ENCODE measurements at places on chromosomes 11 and 22.

DNA sequence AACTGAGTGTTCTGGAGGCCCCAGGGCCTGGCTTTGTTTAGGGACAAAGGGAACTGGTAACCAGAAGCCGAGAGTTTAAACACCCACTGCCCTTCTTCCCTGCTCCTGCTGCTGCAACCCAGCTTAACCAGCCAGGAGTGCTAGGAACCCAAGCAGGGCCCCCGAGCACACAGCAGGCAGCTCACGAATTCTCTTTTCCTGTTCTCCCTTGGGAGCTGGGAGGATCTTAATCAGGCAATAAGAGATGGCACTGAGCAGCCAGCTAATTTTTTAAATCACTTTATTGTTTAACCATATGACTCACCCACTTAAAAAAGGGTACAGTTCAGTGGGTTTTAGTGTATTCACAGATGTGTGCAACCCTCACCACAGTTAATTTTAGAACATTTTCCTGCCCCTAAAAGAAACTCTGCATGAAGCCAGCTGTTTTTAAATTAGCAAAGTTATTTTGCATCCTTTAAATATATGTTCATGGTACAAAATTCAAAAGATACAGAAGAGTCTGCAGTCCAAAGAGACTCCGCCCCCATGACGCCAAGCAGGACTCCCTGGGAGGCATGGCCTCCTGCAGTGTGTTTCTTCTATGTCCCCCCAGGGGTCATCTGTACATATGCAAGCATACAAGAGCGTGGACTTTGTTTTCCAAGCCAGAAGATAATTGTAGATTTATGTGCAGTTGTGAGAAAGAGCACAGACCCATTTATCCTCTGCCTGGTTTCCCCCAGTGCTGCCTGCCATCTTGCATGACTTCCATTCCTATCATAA lies 18.9 kb upstream of the PPP6R3 start:
- DNase-seq, result no peak

GRCh38 chr22:38204784-38205183 lies 3.0 kb downstream of the MAFF start:
- no peak for DNase-seq

GRCh38 chr22:31288496-31289240 lies 3.6 kb downstream of the PIK3IP1 start:
- no peak for DNase-seq

DNA sequence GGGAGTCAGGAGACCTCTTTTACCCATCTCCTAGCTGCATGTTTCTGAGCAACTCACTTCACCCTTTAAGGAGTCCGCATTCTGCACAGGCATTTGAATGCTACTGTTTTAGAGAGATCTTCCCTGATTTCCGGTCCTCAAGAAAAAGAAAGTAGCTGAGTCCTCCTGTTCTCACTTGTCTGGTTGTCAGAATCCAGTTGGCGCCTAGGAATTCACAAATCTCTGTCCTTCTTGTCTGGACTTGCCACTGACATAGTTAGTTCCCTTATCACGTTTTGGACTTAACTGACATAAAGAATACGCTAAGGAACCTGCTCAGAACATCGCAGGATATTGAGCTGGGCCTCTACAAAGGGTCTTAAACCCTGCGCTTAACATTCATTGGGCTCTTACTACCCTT lies 61.3 kb upstream of the OR5P2 start:
- no peak for DNase-seq

- no peak for DNase-seq
Measured at GRCh38 chr22:43118953-43119458, 8.5 kb downstream of the BIK start.

DNA sequence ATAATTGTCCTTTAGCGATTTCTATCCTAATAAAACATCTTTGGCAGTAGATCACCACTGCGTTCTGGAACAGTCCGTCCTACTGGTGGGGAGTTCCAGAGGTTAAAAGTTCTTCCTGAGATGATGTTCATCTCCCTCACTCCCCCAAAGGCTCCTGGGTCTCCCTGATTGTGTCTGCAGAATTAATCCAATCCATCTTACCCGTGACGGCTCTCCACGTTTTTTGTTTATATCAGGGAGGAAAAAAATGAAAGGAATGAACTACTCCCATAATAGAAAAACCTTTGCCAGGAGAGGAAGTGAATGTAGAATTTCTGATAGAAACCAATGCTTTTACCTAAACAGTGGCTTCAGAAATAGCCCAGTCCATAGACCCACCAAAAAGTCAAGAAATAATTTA lies 81.6 kb downstream of the LARGE1 start:
- no peak for DNase-seq

- DNase-seq, result no peak
Measured at GRCh38 chr11:9136741-9137140, 45.3 kb upstream of the SCUBE2 start.

GRCh38 chr11:10394229-10395101 lies 60.6 kb upstream of the AMPD3 start:
- DNase-seq, result no peak

DNA sequence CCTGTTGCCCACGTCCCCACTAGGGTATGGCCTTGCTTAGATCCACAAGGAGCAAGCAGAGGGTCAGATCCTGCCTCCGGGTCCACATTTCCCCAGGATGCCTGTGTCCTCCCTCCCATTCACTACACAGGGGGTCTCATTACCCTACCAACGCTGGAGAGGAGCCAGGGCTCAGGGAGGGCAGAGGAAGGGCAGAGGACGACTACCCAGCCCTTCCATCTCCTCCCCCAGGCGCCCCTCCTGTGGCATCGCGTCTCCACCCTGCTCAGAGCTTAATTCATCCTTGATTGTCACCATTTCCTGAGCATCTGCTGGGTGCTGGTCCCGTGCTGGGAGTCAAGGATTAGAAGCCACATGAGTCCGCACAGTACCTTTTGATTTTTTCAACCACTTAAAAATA lies 5.0 kb downstream of the NFAM1 start:
- DNase-seq, result no peak

All from cerebellum (tissue), 4 donors.